Stimulated activated CD8-positive, alpha-beta memory T cell treated with anti-CD3 and anti-CD28 coated beads, Interleukin-7, amount 100 ng/mL, for 1 hour (primary cell): ENCODE measurements at places on chromosomes 7 and 10.

GRCh38 chr10:51139176-51139575, 64.9 kb downstream of the PRKG1 start:
- no peak for DNase-seq

GRCh38 chr7:27863880-27864279, 123.9 kb downstream of the TAX1BP1 start:
- no peak for DNase-seq

GRCh38 chr10:80580638-80581468, 43.2 kb downstream of the SH2D4B start:
- no peak for DNase-seq

GRCh38 chr7:147535701-147536111, 1054.9 kb upstream of the C7orf33 start:
- DNase-seq, result no peak

DNA sequence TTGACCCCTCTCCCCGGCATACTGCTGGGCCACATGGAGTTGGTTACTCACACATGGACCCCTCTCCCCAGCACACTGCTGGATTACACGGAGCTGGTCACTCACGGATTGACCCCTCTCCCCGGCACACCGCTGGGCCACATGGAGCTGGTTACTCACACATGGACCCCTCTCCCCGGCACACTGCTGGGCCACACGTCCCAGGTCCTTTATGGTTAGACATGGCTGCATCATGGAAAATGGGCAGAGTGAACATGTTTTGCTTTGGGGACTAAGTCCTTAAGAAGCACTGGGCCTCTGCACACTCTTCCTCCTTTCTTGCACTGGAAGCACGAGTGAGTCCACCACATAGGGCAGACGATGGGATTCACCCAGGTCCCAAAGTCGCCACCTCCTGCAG, 102.1 kb upstream of the SHH start:
- DNase-seq, result no peak

DNA sequence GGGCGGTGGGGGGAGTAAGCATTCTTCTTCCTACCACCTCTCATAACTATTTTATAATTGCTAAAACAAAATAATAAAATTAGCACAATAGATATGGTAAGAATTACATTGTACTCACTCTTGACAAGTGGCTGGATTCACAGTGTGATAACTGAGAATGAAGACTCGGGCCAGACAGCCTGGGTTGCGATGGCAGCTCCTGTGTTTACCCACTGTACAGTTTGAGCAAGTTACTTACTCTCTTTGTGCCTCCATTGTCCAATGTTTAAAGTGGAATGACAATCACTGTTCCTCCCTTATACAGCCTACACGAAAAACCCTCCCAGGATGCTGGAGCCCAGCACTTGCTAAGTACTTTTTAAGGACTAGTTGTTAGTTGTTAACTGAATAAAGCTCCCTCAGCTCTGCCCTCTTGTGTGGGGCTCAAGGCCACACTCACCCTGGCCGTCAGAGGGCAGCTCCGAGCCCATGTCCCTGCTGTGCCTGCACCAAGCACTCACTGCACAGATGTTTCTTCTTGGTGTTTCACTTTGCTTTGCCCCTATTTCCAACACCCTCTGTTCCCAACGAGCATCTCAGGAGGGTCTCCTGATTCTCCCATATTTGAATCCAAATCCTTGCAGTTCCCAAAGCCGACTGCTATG, 56.4 kb upstream of the NPS start:
- no peak for DNase-seq
